Fibroblast of skin of back (primary cell): ENCODE measurements at places on chromosomes 2 and 18.

- no peak for DNase-seq
These were observed 4.6 kb downstream of the CHST10 start for GRCh38 chr2:100412881-100413321.

GRCh38 chr18:55510809-55511208 is 77.2 kb downstream of the TCF4 start:
- peak; percentile 78 for DNase-seq

DNA sequence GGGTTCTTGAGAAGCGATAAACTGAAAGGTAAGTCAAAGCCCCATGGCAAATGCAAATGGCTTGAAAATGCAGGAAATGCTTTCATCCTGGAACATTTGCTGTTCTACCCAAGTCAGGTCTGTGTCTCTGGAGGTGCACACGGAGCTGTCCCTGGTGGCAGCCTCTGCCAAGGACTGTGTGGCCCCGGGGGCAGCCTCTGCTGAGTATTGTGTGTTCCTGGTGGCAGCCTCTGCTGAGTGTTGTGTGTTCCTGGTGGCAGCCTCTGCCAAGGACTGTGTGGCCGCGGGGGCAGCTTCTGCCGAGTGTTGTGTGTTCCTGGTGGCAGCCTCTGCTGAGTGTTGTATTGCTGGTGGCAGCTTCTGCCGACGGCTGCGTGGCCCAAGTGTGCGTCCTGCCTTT is 135.6 kb upstream of the ALKAL2 start:
- DNase-seq = no peak

DNA sequence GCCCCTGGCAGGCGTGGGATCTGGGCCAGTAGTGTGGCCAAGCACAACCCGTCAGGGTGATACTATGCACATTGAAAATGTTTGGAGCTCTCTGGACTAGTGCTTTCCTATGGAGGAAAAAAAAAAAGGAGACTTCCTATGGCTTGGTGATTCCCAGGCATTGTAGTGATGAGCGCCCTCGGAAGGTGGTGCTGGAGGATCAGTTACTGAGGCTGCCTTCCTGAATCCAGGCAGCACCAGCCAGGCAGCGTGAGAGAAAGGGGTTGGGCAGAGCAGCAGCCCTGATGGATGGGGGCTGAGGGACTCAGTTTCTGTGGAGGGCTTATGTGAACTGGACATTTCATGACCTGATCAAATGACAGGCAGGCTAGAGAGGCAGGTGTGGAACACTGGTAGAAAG is 70.9 kb downstream of the CHRNA1 start:
- DNase-seq = no peak

- DNase-seq = no peak
These were observed 7.7 kb upstream of the HS6ST1 start for GRCh38 chr2:128326346-128326745.

- DNase-seq = peak; percentile 67
These were observed 303.3 kb downstream of the XIRP2 start for GRCh38 chr2:167191588-167191987.

DNA sequence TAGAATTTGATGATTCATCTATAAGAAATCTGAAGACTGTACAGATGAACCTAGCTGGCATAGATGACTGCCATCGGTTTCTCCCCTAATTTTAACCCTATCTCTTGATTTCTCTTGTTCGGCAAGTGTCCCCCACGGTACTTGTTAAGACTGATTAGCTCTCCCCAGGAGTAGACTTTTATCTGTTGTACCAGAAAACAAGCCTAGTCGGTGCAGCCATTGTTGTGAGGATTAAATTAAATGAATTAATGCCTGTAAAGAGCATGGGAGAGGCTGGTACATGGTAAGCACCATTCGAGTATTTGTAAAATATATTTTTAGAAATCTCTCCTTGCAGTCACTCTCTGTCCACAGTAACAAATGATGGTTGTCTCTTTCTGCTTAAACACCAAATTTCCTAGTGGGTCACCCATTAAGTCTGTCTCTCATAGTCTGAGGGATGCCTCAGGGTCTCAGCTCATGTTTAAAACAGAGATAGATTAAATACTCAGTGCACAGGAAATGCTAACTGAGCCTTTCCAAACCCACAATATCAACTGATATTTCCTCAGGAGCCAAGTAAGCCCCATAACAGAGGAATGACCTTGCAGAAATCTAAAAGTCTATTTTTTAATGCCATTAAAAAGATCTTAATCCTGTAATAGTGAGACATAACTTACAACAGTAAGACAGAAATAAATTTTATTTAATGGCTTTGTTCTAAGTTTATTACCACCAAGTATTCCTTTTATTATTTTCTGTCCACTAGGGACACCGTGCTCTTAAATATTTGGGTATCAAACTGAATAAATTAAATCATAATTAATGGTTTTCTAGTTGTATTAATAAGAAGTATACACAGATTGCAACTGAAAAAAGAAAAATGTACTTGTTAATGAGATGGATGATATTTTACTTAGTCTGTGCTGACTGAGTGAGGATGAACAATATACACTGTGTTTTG is 2.9 kb upstream of the B4GALT6 start:
- DNase-seq = no peak

DNA sequence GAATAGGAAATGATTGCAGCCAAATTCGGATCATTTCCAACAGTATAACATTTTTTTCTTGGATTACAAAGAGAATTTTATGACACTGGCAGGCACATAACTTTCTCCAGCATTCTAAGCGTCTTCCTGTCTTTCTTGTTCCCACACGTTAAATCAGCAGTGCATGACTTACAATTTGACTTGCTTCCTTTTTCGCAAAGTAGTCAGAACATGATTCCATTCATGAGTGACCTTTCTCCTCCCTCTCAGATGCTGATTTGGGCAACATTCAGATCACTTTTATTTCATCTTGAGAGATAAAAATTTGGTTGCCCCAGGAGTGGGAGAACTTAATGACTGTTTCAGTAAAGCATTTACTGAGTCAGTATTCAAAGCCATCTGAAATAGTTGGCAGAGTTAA is 858.7 kb upstream of the ACVR2A start:
- no peak for DNase-seq

DNA sequence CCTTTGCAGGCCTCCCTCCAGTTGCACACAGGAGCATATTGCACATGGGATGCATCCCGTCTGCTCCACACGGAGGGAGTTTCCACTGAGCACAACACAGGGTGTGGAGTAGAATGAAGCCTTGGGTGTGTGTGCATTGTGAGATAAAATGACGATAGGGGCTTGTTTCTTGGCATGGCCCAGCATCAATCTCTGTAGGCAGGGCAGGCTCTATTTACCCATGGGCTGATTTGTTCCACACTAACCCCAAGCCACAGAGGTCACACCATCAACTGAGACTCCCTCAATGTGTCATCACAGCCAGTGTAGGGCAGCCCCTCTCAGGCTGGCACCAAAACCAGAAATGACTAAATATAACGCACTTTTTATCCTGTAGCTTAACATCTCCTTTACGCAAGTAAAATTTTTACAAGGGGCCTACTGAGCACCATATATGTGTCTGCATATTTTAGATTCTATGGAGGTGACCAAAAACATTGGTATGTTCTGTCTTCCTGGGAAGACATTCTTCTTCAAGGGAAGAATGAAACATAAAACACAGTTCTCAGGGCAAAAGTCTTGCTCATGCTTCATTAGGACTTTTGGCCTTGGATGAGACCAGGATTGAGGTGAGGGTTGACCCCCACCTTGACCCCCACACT is 2.7 kb upstream of the GKN1 start:
- DNase-seq = peak; percentile 98

GRCh38 chr2:206418968-206419367 is 24.4 kb upstream of the ADAM23 start:
- no peak for DNase-seq

DNA sequence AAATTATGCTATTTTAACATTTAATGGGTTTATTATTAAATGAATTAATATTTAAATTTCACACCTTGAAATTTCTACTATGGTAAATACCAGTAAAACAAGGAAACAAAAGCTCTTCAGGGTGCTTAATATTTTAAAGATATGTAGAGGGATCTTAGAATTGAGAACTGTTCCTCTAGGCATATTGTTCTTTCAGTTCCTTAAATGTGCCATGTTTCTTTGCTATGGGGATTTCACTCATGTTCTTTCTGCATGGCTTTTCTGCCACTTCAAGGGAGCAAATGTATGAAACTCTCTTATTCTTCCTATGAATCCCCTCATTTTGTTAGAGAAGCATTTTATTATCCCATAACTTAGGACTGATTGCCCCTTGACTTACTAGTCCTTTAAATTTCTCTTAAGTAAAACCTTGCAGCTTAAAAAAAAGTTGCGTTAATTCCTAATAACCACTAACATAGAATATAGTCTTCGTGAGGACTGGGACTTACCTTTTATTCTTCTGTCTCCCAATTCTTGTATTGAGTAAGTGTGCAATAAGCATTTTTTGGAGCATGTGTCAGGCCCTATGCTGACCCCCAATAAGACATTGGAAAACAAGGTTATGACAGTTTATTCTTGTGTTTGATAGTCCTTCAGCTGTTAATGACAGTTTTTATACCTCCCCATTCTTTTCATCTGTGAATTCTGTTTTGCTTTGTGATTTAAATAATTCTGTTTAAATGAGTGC is 95.7 kb downstream of the BIRC6 start:
- DNase-seq = no peak

- no peak for DNase-seq
These were observed 2.1 kb upstream of the RNF152 start for GRCh38 chr18:61894751-61895524.
